ENCODE measurements at places on chromosomes 2 and 18.

- DNase-seq, result no peak
Measured at GRCh38 chr2:6577960-6578359, 287.7 kb downstream of the CMPK2 start.

- DNase-seq, result no peak
Measured at GRCh38 chr2:127651381-127651809, 5.4 kb downstream of the GPR17 start.

- no peak for DNase-seq
Measured at GRCh38 chr2:96692094-96692971, 47.5 kb downstream of the LMAN2L start.

DNA sequence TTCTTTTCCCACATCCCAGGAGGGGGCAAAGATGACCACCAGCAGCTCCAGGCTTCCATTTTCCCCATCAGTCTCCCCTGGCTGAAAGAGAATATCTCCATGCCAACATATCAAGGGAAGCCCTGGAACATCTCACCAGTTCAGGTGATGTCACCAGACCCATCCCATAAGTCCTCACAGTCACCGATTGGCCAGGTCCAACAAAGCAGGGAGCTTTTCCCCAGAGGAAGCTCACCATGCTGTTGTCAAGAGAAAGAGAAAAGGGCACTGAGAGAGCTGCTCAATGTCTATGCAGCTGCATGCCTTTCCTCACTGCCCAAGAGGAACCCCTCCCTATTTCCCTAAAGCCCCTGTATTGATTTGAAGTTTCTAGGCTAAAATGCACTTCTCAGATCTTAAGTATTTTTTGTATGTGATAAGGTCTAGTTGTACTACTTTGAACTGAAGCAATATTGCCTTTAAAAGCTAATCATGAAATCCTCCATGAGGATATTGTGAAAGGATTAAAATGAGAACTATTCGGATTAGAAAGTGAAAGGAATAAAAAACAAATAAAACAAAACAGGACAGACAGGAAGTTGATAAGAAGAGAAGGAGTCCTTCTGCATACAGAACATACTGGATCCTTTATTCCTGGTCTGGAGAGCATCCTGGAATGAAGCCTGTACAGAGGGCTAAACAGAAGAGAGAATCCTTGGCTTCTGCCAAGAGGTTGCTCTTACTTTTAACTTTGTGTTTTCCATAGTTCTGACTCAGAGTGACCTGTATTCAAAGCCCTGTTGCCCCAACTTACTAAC, 45.2 kb upstream of the CTIF start:
- DNase-seq, result no peak

GRCh38 chr2:70852824-70853223, 17.2 kb upstream of the CD207 start:
- DNase-seq, result no peak

Data from GM19239 (cell line).